ENCODE measurements at places on chromosomes 3 and 15. TPM values are rescaled to one million over a fixed set of nuclear protein-coding genes. Genes with fewer than 3 reads are reported as not detected.
A peak's percentile ranks its signal among the peaks of the same experiment; 100 is the strongest.

DNA sequence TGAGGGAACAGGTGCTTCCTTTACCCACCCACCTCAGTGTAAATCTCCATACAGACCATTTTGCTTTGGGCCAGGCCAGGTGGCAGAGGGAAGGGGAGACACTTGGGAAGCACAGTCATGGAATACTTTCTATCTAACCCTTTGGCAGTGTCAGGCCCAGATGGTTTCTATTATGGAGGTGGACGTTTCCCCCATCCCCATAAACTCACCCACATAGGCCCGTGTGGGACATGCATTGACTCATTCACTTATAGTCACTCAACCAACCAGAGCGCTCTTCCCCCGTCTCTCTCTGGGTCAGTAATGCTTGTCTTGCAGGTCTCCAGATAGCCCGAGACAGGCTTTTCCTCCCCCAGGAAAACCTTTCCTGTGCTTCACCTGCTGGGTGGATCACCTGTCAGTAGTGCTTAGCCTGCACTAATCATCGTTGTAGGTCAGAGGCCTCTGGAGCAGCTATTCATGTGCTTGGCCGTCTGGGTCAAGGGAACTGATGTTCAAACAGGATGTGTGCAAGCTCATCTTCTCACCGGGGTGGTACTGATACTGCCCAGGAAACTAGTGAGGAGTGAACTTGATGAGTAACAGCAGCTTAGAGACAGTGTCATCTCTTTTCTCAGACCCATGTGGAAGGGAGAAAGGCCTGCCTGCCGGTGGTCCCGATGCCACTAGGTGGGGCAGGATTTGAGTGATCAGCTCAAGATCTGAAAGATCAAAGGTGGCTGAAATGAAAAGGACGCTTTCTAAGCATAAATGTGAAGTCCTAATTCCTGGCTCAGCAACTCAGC, 67.1 kb downstream of the CEMIP start:
- no peak overlapping the region for H3K27ac ChIP-seq
- no peak for DNase-seq
- no peaks in the 10 kb centered on the region for H3K36me3 ChIP-seq
- peaks cover 2% of the 10 kb centered on the region for H3K4me1 ChIP-seq

DNA sequence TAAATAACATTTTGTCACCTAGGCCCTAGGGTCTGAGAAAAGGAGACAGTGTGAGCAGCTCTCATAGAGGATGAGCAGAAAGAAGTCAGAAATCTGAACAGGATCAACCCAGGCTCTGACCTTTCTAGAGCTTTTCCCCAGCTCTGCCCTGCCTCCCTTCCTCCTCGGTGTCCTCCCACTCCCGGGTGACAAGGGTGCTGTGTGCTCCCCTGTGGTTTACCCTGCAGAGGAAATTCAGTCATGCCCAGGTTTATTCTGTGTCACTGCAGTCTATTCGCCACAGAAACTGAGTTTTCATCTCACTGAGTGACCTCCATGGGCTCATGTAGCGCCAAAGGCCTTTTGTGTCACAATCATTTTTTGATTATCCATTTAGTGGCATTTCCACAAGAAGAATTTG, 76.6 kb downstream of the IL12A start:
- H3K4me1 ChIP-seq, result peaks cover 10% of the 10 kb centered on the region
- no peak overlapping the region for H3K27ac ChIP-seq
- peaks cover 6% of the 10 kb centered on the region for H3K27me3 ChIP-seq
- DNase-seq, result no peak
- H3K36me3 ChIP-seq, result no peaks in the 10 kb centered on the region

GRCh38 chr3:129184396-129184657, 631 bp upstream of the CNBP start:
- peak; percentile 31 for DNase-seq
- peaks cover 41% of the 10 kb centered on the region for H3K4me1 ChIP-seq
- H3K27me3 ChIP-seq, result no peaks in the 10 kb centered on the region
- peak overlapping the region; percentile 92 for H3K4me3 ChIP-seq

- DNase-seq, result peak; percentile 73
- H3K27ac ChIP-seq, result peak overlapping the region; percentile 65
Measured at GRCh38 chr3:157119369-157119951, 40.5 kb downstream of the CCNL1 start.

- no peak for DNase-seq
- H3K27me3 ChIP-seq, result no peaks in the 10 kb centered on the region
- peaks cover 6% of the 10 kb centered on the region for H3K36me3 ChIP-seq
- H3K4me3 ChIP-seq, result no peak overlapping the region
Measured at GRCh38 chr3:101902041-101902440, 52.7 kb downstream of the NFKBIZ start.

- peaks cover 15% of the 10 kb centered on the region for H3K36me3 ChIP-seq
- H3K4me3 ChIP-seq, result no peak overlapping the region
- DNase-seq, result no peak
- no peaks in the 10 kb centered on the region for H3K4me1 ChIP-seq
- no peak overlapping the region for H3K27ac ChIP-seq
Measured at GRCh38 chr3:45435961-45436360, 47.6 kb downstream of the LARS2 start.

DNA sequence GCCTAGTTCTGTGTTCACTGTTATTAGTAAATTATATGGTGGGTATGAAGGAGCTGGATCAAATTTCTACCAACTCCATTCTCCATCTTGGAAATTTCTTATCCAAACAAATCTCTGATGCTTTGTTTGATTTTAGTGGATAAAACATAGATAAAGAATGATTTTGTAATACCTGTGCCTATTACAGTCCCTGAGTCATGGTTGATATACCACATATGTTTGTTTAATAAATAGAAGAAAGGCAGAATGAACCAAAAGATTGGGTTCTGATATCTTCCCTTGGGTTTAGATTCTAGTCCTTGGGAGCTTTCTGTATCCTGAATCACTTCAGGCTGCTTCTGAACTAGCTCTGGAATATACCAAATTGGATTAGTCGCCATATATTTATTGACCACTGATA, 203.6 kb downstream of the PDCD6IP start:
- no peaks in the 10 kb centered on the region for H3K4me1 ChIP-seq
- no peak for DNase-seq
- no peaks in the 10 kb centered on the region for H3K27me3 ChIP-seq
- H3K27ac ChIP-seq, result no peak overlapping the region

GRCh38 chr3:42052132-42052483, 39.0 kb upstream of the TRAK1 start:
- no peak overlapping the region for H3K4me3 ChIP-seq
- no peak overlapping the region for H3K27ac ChIP-seq
- no peaks in the 10 kb centered on the region for H3K36me3 ChIP-seq
- peaks cover 12% of the 10 kb centered on the region for H3K4me1 ChIP-seq
- no peaks in the 10 kb centered on the region for H3K27me3 ChIP-seq

DNA sequence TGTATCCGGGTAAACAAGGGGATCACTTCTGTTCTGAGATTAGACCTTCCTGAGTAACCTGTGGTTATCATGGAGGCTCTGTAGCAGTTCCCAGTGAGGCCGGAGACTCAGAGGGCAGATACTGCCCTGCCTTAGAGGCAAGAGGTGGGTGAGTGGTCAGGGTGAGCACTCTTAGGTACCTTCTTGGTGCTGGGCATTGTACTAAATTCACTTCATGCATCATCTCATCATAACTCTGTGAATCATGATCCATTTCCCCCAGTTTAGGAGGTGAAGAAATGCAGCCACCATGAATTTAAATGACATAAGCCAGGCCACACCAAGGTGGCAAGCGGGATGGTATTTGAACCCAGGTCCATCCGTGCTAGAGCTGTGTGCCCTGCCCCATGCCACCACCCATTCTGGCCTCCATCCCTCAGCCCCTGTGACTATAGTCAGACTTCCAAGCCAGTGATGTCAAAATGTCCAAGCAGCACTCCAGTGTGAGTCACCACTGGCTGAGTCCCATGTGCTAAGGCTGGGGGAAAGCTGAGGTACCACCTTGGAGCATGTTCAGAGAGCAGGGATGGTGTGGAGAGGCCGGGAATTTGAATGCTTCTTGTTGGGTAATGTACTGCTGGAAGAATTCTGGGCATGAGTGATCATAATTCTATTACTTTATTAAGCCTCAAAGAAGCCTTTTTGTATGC, 88.8 kb downstream of the EPHB1 start:
- no peaks in the 10 kb centered on the region for H3K36me3 ChIP-seq
- peaks cover 16% of the 10 kb centered on the region for H3K4me1 ChIP-seq
- H3K27ac ChIP-seq, result no peak overlapping the region
- H3K27me3 ChIP-seq, result peaks cover 7% of the 10 kb centered on the region
- no peak overlapping the region for H3K4me3 ChIP-seq

- H3K27me3 ChIP-seq, result no peaks in the 10 kb centered on the region
- peak overlapping the region; percentile 1 for H3K4me3 ChIP-seq
- no peak overlapping the region for H3K27ac ChIP-seq
- peaks cover 40% of the 10 kb centered on the region for H3K36me3 ChIP-seq
Measured at GRCh38 chr15:64246364-64247189, 83.8 kb upstream of the PPIB start.

- no peak for DNase-seq
- no peak overlapping the region for H3K4me3 ChIP-seq
- no peak overlapping the region for H3K27ac ChIP-seq
- no peaks in the 10 kb centered on the region for H3K36me3 ChIP-seq
Measured at GRCh38 chr3:10741891-10742671, 73.9 kb upstream of the SLC6A11 start.

GRCh38 chr15:100781061-100781960, 98.3 kb upstream of the ALDH1A3 start:
- no peaks in the 10 kb centered on the region for H3K27me3 ChIP-seq
- no peak overlapping the region for H3K27ac ChIP-seq
- H3K36me3 ChIP-seq, result no peaks in the 10 kb centered on the region
- H3K4me1 ChIP-seq, result no peaks in the 10 kb centered on the region
- peak; percentile 12 for DNase-seq

The FANCD2OS gene
- total RNA-seq, result not detected

The GPR156 gene
- not detected for total RNA-seq

DNA sequence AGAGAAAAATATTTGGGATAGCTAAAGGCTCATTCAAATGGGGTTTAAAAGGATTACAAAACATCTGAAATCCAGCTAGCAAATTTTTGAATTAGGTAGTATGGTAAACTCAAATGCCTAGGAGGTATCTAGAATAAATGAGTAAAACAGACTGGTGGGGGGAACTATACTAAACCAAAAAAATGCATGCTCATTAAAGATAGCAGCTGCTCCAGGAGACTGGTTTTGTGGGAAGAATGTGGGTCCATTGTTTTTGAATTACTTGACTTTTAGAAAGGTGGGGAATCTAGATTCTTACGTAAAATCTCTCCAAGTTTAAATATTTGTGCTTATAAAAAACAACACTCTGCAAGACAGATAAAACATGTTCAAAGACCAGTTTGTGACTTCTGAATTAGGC, 73.8 kb downstream of the LEKR1 start:
- no peaks in the 10 kb centered on the region for H3K36me3 ChIP-seq
- H3K27me3 ChIP-seq, result no peaks in the 10 kb centered on the region
- no peak overlapping the region for H3K27ac ChIP-seq
- no peaks in the 10 kb centered on the region for H3K4me1 ChIP-seq
- H3K4me3 ChIP-seq, result no peak overlapping the region
- no peak for DNase-seq

- no peaks in the 10 kb centered on the region for H3K36me3 ChIP-seq
- no peaks in the 10 kb centered on the region for H3K4me1 ChIP-seq
- H3K27ac ChIP-seq, result no peak overlapping the region
- H3K4me3 ChIP-seq, result no peak overlapping the region
- DNase-seq, result no peak
Measured at GRCh38 chr15:80660119-80660518, 35.0 kb upstream of the ABHD17C start.

DNA sequence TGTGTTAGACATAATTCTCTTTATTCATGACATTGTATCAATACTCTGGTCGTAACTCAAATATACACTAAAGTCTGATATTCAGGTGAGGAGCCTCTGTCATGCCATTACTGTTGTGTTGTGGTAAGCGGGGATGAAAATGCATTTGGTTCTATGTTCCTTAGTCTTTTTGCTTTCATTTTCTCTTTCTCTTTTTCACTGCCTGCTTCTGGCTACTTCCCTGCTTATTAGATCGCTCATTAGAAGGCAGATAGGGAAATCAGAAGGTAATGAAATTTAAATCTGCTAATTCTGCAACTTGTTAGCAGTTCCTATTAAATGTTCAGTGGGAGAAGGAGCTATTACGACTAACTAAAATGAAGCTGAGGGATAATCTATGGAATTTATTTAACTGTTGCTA, 345.0 kb downstream of the GRM7 start:
- no peaks in the 10 kb centered on the region for H3K36me3 ChIP-seq
- no peaks in the 10 kb centered on the region for H3K4me1 ChIP-seq
- no peak for DNase-seq
- H3K27ac ChIP-seq, result no peak overlapping the region
- H3K27me3 ChIP-seq, result no peaks in the 10 kb centered on the region
- H3K4me3 ChIP-seq, result no peak overlapping the region

DNA sequence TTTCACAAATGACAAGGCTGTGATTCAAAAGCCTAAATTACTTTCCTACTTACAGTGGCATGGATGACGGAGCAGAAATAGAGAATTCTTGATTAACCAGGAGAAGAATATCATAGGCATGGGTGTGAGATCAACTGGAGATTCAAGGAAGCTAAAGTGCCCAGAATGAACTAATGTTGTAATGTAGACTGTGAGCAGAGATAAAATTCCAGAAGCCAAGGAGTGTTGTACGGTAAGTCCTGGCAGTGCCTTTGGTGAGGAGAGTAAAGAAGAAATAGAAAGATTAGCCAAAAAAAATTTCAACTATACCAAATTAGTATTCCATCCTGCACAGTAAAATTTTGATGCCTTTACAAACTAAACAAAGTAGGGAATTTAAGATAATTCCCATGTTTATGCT, 75.9 kb downstream of the ZBTB20 start:
- H3K4me3 ChIP-seq, result no peak overlapping the region
- no peaks in the 10 kb centered on the region for H3K27me3 ChIP-seq
- no peak overlapping the region for H3K27ac ChIP-seq
- peaks cover 3% of the 10 kb centered on the region for H3K4me1 ChIP-seq

DNA sequence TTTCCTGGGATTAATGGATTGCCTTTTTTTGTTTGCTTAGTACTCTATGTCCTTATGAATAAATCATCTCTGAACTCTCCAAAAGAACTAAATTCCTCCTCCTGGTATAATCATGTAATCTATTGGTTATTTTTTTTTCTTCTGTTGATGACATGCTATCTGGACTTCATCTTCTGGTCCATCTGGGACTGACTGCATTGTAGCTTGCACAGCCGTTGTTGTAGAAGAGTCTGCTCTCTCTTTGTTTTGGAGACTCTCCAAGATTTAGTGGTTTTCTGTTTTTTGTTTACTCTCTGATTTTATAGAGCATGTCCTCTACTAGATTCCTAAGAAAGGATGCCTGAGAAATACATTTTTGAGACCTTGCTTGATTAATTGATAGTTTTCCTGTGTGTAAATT, 19.1 kb downstream of the IREB2 start:
- no peaks in the 10 kb centered on the region for H3K27me3 ChIP-seq
- H3K4me3 ChIP-seq, result no peak overlapping the region
- peaks cover 54% of the 10 kb centered on the region for H3K4me1 ChIP-seq
- H3K27ac ChIP-seq, result no peak overlapping the region

DNA sequence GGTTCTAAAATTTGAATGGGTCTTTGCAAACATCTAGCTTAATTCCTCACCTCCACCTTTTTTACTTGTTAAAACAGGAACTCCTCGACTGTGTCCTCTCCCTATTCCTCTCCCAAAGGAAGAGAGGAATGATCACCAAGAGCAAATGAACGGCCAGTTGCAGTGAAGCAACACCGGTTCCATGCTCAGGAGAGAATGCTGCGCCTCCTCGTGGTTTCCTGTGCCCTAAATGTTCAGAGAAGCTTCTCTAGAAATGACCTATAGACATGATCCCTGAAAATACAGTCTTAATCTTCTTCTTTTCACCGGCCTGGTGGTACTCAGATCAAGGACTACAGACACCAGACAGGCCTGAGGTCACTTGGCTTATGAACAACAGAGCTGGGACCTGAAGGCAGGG, 65.1 kb upstream of the GUCA1C start:
- no peaks in the 10 kb centered on the region for H3K36me3 ChIP-seq
- H3K4me3 ChIP-seq, result no peak overlapping the region
- DNase-seq, result no peak
- no peak overlapping the region for H3K27ac ChIP-seq
- no peaks in the 10 kb centered on the region for H3K4me1 ChIP-seq
- H3K27me3 ChIP-seq, result peaks cover 6% of the 10 kb centered on the region
